ENCODE measurements at places on chromosomes 7 and 10. TPM values are rescaled to one million over a fixed set of nuclear protein-coding genes. Genes with fewer than 3 reads are reported as not detected.

Gene DNAJC1
- total RNA-seq, result 11.3 TPM

Gene HIPK2
- total RNA-seq, result 44.0 TPM

Gene ACTR3C
- 7.0 TPM for total RNA-seq

Gene SUN3
- total RNA-seq, result not detected

Gene DEPP1
- total RNA-seq, result 0.32 TPM

Gene NPSR1
- not detected for total RNA-seq

GRCh38 chr10:119006451-119007210 lies 22.9 kb upstream of the NANOS1 start:
- DNase-seq, result no peak

- no peak for DNase-seq
Measured at GRCh38 chr10:89588671-89589070, 53.3 kb upstream of the SLC16A12 start.

DNA sequence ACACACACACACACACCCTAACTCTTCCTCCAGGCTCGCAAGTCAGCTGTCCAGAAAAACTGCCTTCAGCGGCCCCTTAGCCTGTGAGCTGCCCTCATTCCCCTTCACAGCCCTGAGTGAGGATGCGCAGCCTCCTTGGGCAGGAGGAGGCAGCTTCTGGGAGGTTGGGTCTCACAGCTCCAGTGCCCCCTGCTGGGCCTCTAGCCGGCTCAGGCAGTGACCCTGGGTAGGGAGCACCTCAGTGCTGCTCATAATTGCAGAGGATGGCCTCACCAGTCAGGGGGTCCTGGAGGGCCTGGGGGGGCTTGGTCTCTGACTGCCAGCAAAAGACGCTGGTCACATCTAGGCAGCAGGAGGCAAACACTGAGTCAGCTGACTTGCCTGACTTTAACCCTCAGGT lies 43.7 kb downstream of the ZNF273 start:
- no peak for DNase-seq

- no peak for DNase-seq
Measured at GRCh38 chr10:113047605-113047962, 97.5 kb downstream of the TCF7L2 start.

DNA sequence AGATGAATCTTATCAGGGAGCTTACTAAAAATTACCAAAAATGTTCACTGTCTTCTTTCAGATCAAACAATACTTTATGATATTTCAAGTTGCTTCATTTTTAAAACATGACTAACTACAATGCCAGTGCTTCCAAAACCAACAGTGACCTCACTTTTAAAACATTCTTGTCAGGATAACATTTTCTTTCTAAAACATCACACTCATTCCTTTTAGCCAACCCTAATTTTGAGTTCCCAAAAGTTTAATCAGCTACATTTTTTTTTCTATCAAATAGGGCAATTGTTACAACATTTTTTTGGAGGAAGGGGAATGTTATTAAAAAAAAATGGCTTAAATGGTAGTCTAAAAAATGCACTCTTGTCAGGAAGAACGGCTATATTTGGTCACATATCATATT lies 37.3 kb downstream of the RTKN2 start:
- no peak for DNase-seq

GRCh38 chr7:100867040-100867775 lies at the start of gene TRIP6:
TSS of gene TRIP6 (plus strand) at chr7:100867387. CDS start at chr7:100867498, 111 bp downstream.
- DNase-seq, result peak; percentile 48

DNA sequence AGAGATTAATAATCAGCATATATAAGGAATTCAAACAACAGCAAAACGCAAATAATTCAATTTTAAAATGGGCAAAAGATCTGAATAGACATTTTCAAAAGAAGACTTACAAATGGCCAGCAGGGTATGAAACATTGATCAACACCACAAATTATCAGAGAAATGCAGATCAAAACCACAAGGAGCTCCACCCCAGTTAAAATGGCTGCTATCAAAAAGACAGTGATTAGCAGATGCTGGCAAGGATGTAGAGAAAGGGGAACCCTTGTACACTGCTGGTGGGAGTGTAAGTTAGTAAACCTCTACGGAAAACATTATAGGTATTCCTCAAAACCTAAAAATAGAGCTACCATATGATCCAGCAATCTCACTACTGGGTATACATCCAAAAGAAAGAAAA lies 128.0 kb upstream of the CACUL1 start:
- no peak for DNase-seq
